ENCODE measurements at places on chromosomes 1 and 21.
A peak's percentile ranks its signal among the peaks of the same experiment; 100 is the strongest.

DNA sequence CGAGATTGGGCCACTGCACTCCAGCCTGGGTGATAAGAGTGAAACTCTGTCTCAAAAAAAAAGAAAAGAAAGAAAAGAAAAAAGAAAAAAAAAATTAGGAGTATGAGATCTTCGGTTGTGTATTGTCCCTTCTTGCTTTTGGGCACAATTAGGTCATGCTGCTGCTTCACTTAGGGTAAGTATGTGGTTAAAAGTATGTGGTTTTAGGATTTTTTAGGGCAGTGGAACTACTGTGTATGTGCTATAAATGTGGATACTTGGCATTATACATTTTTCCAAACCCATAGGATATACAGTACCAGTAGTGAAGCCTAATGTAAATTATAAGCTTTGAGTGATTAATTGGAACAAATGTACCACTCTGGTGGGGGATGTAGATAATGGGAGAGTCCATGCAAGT lies 31.2 kb downstream of the VANGL2 start:
- no peak for DNase-seq

- peak; percentile 72 for DNase-seq
Observed at GRCh38 chr1:18907021-18907916, 4.9 kb upstream of the ALDH4A1 start.

- DNase-seq = no peak
Observed at GRCh38 chr1:184210862-184211261, 159.3 kb downstream of the TSEN15 start.

DNA sequence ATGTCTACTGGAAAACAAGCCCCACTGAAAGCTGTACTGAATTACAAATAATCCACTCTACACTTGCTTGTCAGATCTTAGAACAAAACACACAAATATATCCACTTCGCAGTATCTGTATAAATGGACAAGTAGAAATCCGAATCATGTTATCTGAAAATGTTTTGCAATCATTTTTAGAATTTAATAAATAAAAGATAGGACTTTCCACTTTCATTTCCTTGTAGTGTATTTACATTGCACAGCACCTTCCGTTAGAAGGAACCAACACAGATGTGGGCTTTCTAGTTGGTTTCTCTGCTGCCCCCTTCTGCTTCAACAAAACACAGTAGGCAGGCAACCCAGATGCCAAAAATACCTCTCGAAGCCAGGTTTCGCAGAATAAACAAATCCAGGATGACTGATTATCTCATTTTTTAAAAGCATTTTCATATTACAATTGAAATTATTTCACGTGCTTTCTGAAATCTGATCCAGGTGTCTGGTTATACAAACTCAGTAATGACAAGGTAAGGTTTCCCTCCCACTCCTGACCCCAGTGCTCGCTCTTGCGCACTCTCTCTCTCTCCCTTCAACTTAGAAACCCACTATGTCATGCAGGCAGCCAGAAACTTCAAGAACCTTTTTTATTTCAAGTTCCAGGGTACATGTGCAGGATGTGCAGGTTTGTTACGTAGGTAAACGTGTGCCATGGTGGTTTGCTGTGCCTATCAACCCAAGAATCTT lies 389.9 kb downstream of the SMYD3 start:
- DNase-seq = peak; percentile 51

- no peak for DNase-seq
Observed at GRCh38 chr1:93000291-93000690, 39.0 kb upstream of the DIPK1A start.

DNA sequence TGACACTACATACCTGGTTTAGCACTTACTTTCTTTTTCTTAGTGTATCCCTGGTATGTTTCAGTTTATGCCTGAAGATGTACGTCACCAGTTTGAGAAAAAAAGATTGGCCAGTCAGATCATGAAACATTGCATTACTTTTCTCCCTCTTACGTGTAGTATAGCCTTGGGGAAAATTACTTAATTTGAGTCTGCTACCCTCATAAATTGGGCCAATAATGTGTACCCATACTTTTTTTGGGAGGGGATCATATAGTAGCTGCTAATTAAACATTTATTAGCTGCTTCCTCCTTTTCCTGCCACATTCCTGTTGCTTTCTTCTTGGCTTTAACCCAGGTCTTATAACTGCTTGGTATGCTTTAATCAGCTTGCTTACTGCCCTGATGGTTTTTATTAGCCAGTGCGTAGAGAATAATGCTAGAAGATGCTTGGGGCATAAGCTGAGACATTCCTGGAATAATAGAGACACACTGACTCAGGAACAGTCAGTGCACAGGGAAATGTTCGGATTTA lies 32.1 kb downstream of the RABGAP1L start:
- no peak for DNase-seq

DNA sequence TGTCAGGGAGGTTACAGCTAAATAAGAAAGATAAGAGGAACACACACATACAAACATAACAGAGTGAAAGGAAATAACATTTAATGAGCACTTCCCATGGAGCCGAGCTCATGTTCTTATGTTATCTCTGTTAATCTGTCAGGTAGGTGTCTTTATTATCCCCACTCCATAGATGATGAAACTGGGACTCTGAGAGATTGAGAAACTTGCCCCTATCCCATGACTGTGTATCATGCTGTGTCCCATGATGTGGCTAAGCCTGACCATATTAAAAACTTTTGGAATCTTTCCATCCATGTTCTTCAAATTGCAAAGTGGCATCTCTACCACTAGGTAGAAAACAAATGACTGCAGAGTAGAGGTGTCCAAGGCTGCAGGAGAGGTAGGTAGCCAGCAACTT lies 285.2 kb upstream of the SGIP1 start:
- no peak for DNase-seq

DNA sequence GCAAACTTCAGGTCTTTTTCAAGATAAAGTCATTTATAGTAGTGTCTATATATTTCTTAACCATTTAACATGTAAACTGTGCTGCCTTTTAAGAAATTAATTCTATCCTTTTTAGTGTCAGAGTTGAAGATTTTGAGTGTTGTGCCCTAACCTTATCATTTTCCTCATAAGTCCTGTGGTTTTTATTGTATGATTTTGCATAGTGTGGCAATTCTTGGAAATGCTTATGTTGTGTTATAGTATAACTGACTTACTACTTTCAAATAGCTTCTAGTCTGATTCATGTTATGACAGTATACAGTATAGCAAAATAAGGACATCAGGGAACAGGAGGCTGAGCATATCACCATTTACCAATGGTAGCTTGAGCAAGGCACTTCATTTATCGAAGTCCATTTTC lies 99.1 kb downstream of the PTBP2 start:
- DNase-seq = no peak

- DNase-seq = no peak
Observed at GRCh38 chr21:36994501-36995158, 11.9 kb upstream of the RIPPLY3 start.

- no peak for DNase-seq
Observed at GRCh38 chr1:101175466-101175865, 61.4 kb upstream of the S1PR1 start.

GRCh38 chr1:119371815-119372214 lies 3.2 kb downstream of the HAO2 start:
- DNase-seq = no peak

DNA sequence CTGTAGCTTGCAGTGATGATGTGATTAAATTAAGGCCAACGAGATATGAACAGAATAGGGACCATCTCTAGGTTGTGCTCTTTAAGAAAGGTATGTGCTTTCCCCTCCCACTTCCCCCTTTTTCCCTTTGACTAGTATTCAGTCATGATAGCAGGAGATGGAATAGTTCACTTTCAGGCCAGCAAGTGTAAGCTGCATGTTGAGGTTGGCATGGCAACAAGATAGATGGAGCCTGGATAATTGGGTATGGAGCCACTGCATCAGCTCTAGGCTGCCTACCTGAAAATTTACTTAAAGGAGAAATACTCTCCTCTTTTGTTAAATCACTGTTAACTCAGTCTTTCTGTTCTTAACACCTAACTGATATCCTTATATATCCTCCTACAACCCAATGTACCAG lies 1.5 kb upstream of the CRP start:
- DNase-seq = no peak

DNA sequence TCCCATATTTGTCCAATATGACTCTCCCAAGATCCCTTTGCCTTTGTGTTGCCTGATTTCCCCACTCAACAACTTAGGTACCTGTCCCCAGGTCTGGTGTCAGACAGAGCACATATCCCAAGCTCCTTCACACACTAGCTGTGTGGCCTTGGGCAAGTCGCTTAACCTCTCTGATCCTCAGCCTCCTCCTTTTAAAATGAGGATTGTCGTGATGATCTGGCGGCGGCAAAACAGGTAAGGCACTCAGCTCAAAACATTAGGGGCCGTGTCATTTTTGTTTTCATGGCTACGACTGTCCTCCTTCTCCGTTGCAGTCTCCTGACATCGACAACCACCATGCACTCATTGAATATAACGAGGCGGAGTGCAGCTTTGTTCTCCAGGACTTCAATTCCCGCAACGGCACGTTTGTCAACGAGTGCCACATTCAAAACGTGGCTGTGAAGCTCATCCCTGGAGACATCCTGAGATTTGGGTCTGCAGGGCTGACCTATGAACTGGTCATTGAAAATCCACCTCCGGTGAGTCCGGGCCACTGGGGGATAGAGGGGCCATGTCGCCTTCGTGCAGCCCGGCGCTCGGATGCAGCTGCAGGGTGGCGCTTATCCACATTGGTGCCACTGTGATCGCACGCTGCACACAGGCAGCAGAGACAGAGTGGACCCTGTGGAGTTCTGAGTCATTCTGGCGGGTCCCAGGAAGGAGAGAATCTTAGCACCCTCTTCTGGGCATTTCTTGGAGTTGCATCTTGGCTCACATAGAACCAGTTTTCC lies 25.2 kb downstream of the FHAD1 start:
- no peak for DNase-seq

Measured in naive B cell (primary cell).